ENCODE measurements at places on chromosomes 11 and 22. TPM values are rescaled to one million over a fixed set of nuclear protein-coding genes. Genes with fewer than 3 reads are reported as not detected.

TPBGL gene
- total RNA-seq, result not detected

FAM181B gene
- 0.32 TPM for total RNA-seq

MMP10 gene
- not detected for total RNA-seq

SYT9 gene
- total RNA-seq, result 0.46 TPM

SLC7A4 gene
- total RNA-seq, result 7.0 TPM

ARRB1 gene
- 57.5 TPM for total RNA-seq

TYR gene
- total RNA-seq, result not detected

ACRV1 gene
- total RNA-seq, result not detected

KIRREL3 gene
- 0.60 TPM for total RNA-seq

IRAG1 gene
- 32.3 TPM for total RNA-seq

RFPL1 gene
- not detected for total RNA-seq

ANKRD13D gene
- 78.2 TPM for total RNA-seq

FAM111B gene
- total RNA-seq, result not detected

PLAAT2 gene
- total RNA-seq, result not detected

TRPM5 gene
- 0.63 TPM for total RNA-seq

CATSPER1 gene
- total RNA-seq, result not detected

GRAMD1B gene
- 8.3 TPM for total RNA-seq

LYVE1 gene
- 230 TPM for total RNA-seq

MUC15 gene
- not detected for total RNA-seq

MYEOV gene
- 0.95 TPM for total RNA-seq

ZP1 gene
- not detected for total RNA-seq

ANKRD42 gene
- total RNA-seq, result 11.3 TPM

APOL4 gene
- total RNA-seq, result 0.31 TPM

PHOX2A gene
- not detected for total RNA-seq

ANO1 gene
- 1.9 TPM for total RNA-seq

XNDC1N gene
- total RNA-seq, result 10.9 TPM

PATE4 gene
- total RNA-seq, result not detected

KDM4D gene
- 0.63 TPM for total RNA-seq

OR52W1 gene
- total RNA-seq, result not detected

SPDYC gene
- not detected for total RNA-seq

SERHL2 gene
- 4.1 TPM for total RNA-seq

CDKN1C gene
- total RNA-seq, result 314 TPM

WBP2NL gene
- total RNA-seq, result 0.50 TPM

OR51B4 gene
- not detected for total RNA-seq

ANO3 gene
- 0.56 TPM for total RNA-seq

CRYBA4 gene
- total RNA-seq, result not detected

OR56A1 gene
- not detected for total RNA-seq

MS4A1 gene
- 4.5 TPM for total RNA-seq

PRMT3 gene
- 17.5 TPM for total RNA-seq

OR4D5 gene
- total RNA-seq, result not detected

OR5D16 gene
- not detected for total RNA-seq

NTM gene
- 1.9 TPM for total RNA-seq

UPK3A gene
- total RNA-seq, result not detected

KRTAP5-10 gene
- total RNA-seq, result not detected

AHNAK gene
- 1,087 TPM for total RNA-seq

SLC6A5 gene
- total RNA-seq, result not detected

RCN1 gene
- total RNA-seq, result 88.5 TPM

CELSR1 gene
- 5.9 TPM for total RNA-seq

OR51E1 gene
- total RNA-seq, result 2.4 TPM

TTC36 gene
- 0.84 TPM for total RNA-seq

BANF1 gene
- 24.6 TPM for total RNA-seq

OR51B2 gene
- total RNA-seq, result not detected

ZNF214 gene
- 1.9 TPM for total RNA-seq

VPREB3 gene
- total RNA-seq, result not detected

GVQW3 gene
- total RNA-seq, result 1.0 TPM

CCDC188 gene
- total RNA-seq, result not detected

KIAA0930 gene
- 50.0 TPM for total RNA-seq

POU2AF2 gene
- not detected for total RNA-seq

YPEL1 gene
- 5.4 TPM for total RNA-seq

Measured in omental fat pad (tissue), 4 donors.